ENCODE measurements at places on chromosomes 16 and 17.

GRCh38 chr17:15048933-15049794 is 216.0 kb downstream of the PMP22 start:
- DNase-seq: no peak

GRCh38 chr16:27230562-27231001 is 27.3 kb downstream of the KDM8 start:
- DNase-seq: peak; percentile 74

GRCh38 chr17:20235747-20236146 is 226.6 kb downstream of the SPECC1 start:
- no peak for DNase-seq

DNA sequence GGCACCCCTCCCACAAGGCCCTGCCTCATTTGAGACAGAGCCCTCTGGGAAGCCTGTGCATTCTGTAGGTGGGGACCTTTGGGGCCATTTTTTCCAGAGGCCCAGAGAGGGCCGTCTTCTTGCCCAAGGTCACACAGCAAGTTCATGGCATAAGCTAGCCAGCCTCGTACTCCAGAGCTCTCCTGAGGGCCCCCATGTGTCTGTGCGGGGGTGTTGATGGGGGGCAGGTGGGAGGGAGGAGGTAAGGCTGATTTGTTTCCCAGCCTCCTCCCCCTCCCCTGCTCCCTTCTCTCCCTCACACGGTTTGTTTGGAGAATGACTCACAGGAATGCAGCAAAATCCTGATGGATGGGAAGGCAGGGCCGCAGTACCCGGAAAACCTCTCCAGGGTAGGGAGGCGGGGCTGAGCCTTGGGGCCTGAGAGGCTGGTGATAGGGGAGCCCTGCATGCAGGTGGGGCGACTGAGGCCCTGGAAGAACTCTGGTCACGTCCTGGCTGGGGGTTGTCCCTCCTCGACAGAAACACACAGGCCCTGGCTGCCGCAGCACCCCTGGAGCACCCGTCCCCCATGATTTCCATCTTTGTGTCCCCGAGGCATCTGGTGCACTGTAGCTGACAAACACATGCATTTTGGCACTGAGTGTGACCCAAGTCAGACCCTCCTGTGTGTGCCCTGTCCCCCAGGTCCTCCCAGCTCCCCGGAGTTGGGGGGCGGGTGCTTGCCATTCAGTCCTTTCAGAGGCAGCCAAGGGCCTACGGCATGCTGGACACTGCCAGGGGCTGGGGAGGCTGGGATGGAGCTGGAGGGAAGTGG is 29.7 kb downstream of the RAI1 start:
- no peak for DNase-seq

- no peak for DNase-seq
These were observed 49.6 kb upstream of the ENPP7 start for GRCh38 chr17:79681101-79681621.

DNA sequence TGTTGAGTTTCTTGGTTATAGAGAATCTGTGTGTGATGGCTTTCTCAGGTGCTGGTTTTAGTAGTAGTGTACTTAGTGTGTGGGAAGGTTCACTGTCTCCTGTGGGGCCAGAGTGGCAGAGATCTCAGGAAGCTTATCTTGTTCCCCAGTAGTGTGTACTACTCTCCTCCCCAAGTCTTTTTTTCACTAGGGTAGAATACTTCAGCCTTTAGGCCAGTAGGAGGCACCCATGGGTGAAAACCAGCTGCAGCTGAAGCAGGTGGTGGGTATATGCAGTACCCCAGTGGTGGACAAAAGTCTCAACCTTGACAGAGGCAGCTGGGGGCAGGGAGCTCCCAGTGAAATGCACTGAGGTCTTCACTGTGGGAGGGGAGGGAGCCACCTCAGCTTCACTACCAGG is 109.9 kb downstream of the PHKB start:
- no peak for DNase-seq

DNA sequence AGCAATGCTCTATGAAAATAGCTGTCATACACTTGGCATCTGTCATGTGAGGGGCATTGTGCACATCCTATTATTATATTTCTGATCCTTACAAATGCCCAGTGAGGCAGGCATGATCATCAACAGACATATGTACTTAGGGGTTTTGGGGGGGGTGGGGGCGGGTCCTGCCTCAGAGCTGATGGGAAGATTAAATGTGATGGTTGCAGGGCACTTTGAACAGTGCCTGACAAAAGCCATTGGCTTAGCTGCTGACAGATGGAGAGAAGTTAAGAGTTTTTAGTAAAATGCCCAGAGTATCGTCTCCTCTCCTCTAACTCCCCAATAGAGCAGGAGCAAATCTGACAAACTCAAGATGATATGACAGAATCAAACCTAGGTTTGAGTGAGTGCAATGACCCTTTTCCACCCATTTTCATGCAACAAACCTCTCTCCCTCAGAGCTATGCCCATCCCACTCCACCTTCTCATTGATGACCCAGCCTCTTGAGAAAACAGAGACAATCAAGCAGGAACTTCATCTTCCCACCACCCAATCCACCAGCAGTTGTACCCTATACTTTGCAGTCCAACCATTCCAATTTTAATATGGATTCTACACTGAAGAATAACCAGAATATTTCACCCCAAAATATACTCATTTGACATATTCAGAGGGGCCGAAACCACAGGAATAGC is 4.8 kb downstream of the KLHL11 start:
- DNase-seq: no peak

- no peak for DNase-seq
These were observed 2.4 kb downstream of the LRRC45 start for GRCh38 chr17:82025401-82026107.

GRCh38 chr16:74743668-74744299 is 30.8 kb downstream of the FA2H start:
- no peak for DNase-seq

- no peak for DNase-seq
These were observed 465.4 kb downstream of the CDH11 start for GRCh38 chr16:64656471-64656870.

- DNase-seq: no peak
These were observed 74.3 kb downstream of the SSH2 start for GRCh38 chr17:29855686-29856085.

GRCh38 chr16:88700636-88701482 is 5.3 kb downstream of the RNF166 start:
- peak; percentile 97 for DNase-seq

GRCh38 chr17:43015579-43015978 is 6.6 kb downstream of the VAT1 start:
- DNase-seq: no peak
